ENCODE measurements at places on chromosomes 12 and 14.

GRCh38 chr12:49933796-49934195 is 16.7 kb upstream of the AQP2 start:
- no peak for DNase-seq

GRCh38 chr14:51627313-51627712 is 24.4 kb upstream of the FRMD6 start:
- no peak for DNase-seq

- DNase-seq: no peak
These were observed 119.0 kb upstream of the ATP2B1 start for GRCh38 chr12:89827592-89827991.

DNA sequence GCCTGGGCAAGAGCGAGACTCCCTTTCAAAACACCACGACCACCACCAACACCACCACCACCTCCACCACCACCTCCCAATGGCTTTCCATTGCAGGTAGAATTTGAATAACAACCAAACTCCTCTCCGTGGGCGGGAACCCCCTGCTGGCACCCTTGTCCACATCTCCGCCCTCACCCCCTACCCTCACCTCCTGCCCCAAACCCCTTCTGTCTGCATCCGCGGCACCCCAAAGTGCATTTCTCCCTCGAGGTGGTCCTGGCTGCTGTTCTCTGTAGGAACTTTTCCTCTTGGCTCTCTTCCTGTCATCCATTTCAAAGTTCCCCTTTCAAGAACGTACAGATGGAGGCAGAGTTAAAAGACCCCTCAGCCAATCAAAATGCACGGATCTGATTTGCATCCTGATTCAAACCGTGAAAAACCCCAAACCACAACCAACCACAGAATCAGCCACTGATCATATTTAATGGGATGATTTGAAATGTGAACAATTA is 3.8 kb downstream of the SDSL start:
- no peak for DNase-seq

- no peak for DNase-seq
These were observed 44.7 kb downstream of the PALS1 start for GRCh38 chr14:67285876-67286452.

DNA sequence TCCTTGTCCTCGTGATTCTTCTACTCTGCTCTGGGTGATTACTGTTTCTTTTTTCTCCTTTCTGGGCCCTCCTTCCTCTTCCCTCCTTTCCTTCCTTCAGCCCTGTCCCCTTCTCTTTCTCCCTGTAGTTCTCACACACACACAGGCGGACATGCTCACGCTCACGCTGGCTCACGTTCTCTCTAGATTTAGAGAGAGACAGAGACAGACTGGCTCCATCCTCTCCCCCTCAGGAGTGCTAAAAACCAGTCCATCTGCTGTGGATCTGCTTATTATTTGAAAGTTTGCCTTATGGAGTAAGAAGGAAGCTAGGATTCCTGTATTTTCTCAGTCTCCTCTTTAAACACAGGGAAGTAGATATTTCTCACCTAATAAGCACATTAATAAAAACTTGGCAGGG is 48.1 kb downstream of the KCNA1 start:
- no peak for DNase-seq

- DNase-seq: no peak
These were observed 88.2 kb downstream of the FSCB start for GRCh38 chr14:44418856-44419255.

- DNase-seq: no peak
These were observed 8.8 kb upstream of the EVL start for GRCh38 chr14:100056431-100056830.

DNA sequence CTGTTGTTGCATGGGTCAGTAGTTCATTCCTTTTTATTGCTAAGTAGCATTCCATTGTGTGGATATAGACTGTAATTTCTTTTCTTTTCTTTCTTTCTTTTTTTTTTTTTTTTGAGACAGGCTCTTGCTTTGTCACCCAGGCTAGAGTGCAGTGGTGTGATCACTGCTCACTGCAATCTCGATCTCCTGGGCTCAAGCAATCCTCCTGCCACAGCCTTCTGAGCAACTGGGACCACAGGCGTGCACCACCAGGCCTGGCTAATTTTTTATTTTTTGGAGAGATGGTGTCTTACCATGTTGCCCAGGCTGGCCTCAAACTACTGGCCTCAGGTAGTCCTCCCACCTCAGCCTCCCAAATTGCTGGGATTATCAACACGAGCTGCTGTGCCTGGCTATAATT is 5.2 kb downstream of the ATP6V0A2 start:
- no peak for DNase-seq

- DNase-seq: no peak
These were observed 69.4 kb upstream of the RHOJ start for GRCh38 chr14:63134801-63135200.

DNA sequence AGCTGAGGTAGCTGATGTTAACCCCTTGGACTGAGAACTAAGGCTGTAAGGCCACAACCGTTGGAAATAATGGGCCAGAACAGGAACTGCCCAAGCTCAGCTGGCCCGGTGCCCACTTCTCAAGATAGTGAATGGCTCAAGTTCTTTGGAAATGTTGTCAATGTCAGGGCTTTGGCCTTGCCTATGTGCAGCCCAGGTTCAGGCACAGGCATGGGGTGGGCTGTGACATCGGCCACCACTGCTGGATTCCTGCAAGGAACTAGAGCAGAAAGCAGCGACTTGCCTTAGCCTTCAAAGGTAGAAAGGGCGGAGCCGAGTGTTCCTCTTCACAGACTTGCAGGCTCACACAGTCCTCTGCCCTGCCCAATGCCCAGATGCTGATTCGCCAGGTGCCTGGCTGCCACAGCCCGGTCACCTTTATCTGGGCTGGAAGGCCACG is 291.2 kb downstream of the ZFP36L1 start:
- no peak for DNase-seq

- DNase-seq: no peak
These were observed 72.7 kb downstream of the PTPRR start for GRCh38 chr12:70847871-70848270.

GRCh38 chr14:68325267-68325807 is 467.5 kb downstream of the ZFP36L1 start:
- no peak for DNase-seq

DNA sequence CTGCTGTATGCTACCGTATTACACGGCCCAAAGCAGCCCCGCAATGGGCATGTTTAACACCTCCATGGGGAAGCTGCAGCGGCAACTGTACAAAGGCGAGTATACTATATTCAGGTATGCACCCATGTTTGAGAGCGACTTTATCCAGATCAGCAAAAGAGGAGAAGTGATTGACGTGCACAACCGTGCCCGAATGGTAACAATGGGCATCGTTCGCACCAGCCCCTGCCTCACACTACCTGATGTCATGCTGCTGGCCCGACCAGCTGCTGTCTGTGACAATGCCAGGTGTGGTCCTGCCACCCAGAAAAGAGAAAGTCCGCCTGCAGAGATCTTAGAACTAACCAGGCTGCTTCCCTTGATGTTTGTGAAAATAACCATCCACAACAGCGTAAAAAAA is 630 bp downstream of the GARIN6 start:
- DNase-seq: no peak

DNA sequence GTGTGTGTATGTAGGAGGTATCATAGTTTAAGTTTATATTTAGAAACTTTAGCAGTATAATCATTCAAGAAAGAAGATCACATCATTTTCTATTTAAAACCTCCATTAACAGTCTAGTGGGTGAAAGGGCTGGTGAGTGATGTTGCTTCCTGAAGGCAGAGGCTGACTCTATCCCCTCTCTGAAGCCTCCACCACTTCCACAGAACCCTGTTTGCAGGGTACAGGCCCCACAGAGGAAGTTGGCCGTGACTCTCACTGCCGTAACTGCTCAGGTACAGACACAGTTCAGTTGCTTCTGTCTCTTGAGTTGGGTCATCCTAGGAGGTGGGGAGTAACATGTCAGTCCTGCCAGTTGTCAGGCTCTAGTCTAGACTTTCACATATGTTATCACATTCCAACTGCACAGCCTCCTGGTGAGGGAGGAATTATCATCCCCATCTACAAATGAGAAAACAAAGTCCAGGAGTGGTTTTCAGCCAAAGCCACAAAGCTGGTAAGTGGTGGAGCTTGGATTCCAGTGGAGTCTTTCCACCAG is 31.5 kb downstream of the CFL2 start:
- DNase-seq: no peak

DNA sequence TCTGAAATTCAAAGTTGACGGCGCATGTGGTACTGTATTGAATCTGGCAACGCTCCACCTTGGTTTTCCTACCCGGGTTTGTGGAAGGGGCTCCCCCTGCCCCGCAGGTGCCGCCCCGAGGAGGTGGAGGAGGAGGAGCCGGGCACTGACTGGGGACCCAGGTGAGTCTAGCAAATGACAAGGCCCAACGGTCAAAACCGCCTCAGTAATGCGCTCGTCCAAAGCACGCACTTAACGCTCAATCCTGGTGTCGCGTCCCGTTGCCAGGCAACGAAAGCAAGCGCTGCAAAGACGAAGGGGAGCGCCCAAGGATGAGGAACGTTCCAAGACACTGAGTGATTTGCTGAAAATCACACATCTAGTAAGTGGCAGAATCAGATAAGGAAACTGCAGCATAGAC is 24.0 kb upstream of the CLEC4E start:
- no peak for DNase-seq

GRCh38 chr14:74599321-74599761 is 12.7 kb downstream of the LTBP2 start:
- no peak for DNase-seq

- DNase-seq: no peak
These were observed 599 bp upstream of the CPSF6 start for GRCh38 chr12:69238589-69239351.

DNA sequence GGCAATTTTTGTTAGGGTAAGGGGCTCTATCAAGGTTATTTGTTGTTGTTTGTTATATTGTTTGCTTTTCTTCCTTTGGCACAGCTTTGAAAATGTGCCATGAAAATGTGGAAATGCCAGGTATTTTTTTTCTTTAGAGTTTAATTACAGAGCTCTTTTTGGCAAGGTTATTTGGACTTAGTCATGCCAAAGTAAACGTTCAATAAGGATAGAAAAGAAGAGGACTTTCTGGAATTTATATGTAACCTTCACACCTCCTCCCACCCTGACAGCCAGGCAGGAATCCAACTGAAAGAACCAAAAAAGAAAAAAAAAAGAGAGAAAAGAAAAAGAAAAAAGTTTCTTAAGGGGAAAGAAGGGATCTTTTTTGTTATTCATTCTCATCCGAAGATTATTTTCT is 217.8 kb downstream of the KITLG start:
- no peak for DNase-seq

DNA sequence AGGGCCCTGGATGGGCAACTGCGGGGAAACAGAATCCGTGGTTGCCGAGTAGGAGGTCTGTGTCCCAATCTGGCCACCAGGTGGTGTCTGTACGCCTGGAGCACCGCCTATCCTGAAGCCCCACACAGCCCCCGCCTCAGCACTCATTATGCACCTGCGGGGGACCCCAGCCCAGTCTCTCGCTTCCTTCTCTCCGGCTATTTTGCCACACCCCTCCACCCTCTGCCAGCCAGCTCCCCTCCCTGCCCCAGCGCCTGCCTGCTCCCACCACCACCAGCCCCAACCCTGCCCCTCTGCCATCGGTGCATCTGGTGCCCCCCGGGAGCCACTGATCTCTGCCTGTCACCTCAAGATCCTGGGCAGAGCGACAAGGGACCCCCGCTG is 2.2 kb upstream of the NXPH4 start:
- peak; percentile 55 for DNase-seq

All from T-cell (primary cell).